ENCODE measurements at places on chromosomes 7 and 10.
A peak's percentile ranks its signal among the peaks of the same experiment; 100 is the strongest.

GRCh38 chr7:101989101-101989500 is 171.7 kb downstream of the CUX1 start:
- no peak for DNase-seq

GRCh38 chr10:49375611-49376010 is 20.3 kb downstream of the DRGX start:
- DNase-seq: no peak

GRCh38 chr10:11874568-11875493 is 51.7 kb downstream of the PROSER2 start:
- peak; percentile 77 for DNase-seq

DNA sequence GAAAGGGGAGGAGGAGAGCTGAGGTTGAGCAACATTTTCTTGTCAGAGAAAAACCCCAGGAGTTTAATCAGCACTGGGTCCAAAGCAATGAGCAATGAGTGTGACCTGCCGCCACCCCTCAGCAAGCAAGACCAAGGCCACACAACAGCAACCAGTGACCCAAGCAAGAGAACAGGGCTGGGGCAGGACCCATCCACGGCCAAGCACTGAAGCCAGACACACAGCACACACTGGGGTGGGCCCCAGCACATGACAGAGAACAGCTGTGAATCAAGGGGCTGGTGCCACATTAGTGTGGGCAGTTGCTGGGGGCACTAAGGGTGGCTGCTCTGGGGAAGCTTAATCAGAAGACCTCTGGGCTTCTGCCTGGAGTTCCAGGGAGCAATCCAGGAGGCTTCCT is 16.2 kb downstream of the TMEM72 start:
- DNase-seq: no peak

DNA sequence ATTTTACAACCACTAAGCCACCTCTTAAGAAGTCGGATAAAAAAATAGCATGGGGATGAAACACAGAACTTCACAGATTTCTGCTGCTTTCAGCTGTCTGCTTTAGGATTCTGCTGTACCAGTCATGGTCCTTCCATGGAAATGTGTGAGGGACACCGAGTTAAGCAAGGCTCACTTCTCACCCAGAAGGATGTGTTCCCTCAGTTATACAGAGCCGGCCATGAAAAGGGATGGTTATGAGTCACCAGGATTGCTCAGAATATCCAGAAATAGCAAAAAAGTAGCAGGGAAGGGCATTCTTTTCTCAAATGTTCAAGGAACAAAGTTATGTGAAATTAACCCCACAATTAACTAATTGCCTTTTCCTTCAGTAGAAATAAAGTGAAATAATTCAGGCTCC is 124.4 kb downstream of the AMPH start:
- DNase-seq: no peak

GRCh38 chr10:126227762-126228134 is 160.5 kb downstream of the ADAM12 start:
- peak; percentile 18 for DNase-seq

All from RWPE1 (cell line).